Stimulated activated naive CD8-positive, alpha-beta T cell treated with anti-CD3 and anti-CD28 coated beads, Interleukin-15, Interleukin-2, amounts not matched to agents 100 U/mL and 50 U/mL, for 24 hours (primary cell): ENCODE measurements at places on chromosomes 5 and 9.

DNA sequence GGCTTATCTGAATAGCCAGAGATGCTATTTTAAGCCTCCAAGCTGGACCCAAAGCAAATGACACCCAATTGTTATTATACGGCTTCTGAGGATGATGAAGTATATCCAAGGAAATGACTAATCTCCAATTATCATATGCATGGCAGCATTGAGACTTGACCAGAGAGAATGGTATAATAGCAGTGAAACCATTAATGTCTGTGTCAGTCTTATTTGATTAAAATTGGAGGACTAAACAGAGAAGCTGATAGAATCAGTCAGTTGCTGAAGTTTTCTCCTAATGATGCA is 200.5 kb downstream of the EFNA5 start:
- no peak for DNase-seq

GRCh38 chr5:151718646-151719045 is 31.9 kb upstream of the SPARC start:
- DNase-seq: no peak

- peak; percentile 53 for DNase-seq
Observed at GRCh38 chr9:98575379-98576346, 133.1 kb downstream of the GABBR2 start.

- no peak for DNase-seq
Observed at GRCh38 chr5:2669913-2670312, 81.6 kb downstream of the IRX2 start.

- peak; percentile 11 for DNase-seq
Observed at GRCh38 chr5:59483971-59484472, 409.5 kb downstream of the PDE4D start.

- DNase-seq: no peak
Observed at GRCh38 chr9:116156621-116157314, 3.2 kb downstream of the PAPPA start.

GRCh38 chr9:91023741-91024140 is 222.1 kb downstream of the SYK start:
- no peak for DNase-seq

DNA sequence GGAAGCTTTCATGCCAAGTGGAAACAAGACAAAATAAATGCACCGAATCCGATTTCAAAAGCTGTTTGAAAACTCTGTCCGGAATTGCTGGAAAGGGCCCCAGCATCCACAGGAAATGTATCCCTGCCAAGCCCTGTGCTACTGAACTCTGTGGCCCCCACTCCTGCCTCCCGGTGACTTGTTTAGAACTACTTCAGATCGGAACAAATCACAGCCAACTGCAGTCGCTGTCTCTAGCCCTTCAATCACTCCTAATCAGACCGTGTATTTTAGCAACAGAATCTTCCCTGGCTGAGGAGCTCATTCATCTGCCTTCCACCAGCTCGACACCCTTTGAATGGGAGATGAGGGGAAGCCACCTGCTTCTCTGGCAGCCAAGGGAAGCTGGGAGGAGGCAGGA is 94.1 kb downstream of the KCNIP1 start:
- no peak for DNase-seq

GRCh38 chr5:172642926-172643871 is 2.1 kb downstream of the NEURL1B start:
- no peak for DNase-seq

DNA sequence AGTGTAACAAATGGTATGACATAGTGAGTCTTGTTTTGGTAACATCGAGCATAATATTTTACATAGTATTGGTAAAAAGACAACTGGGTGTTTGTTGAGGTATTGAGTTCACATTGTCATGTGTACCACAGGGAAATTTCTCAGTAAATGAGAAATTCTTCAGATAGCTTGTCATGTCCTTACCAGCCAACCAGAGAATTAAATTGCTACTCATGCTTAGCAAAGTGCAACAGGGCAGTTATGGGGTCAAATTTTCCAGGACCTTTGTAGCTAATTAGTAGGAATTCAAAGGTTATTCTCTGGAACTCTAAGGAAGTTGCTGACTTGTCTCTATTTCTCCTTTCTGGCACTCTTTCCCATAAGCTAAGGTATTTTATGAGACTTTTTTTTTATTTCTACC is 595.7 kb downstream of the EFNA5 start:
- no peak for DNase-seq

- DNase-seq: no peak
Observed at GRCh38 chr5:150429410-150429873, 16.7 kb upstream of the CD74 start.

DNA sequence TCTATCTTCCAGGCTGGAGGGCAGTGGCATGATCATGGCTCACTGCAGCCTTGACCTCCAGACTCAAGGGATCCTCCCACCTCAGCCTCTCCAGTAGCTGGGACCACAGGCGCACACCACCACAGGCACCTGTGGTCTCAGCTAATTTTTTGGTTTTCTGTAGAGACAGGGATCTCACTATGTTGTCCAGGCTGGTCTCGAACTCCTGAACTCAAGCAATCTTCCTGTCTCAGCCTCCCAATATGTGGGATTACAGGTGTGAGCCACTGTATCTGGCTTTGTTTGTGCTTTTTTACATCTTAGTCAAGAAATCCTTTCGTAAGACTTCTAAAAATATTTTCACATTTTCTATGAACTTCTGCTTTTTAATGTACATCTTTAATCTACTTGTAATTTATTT is 116.9 kb downstream of the DENND1A start:
- no peak for DNase-seq

- no peak for DNase-seq
Observed at GRCh38 chr5:153618867-153619266, 128.4 kb downstream of the GRIA1 start.

DNA sequence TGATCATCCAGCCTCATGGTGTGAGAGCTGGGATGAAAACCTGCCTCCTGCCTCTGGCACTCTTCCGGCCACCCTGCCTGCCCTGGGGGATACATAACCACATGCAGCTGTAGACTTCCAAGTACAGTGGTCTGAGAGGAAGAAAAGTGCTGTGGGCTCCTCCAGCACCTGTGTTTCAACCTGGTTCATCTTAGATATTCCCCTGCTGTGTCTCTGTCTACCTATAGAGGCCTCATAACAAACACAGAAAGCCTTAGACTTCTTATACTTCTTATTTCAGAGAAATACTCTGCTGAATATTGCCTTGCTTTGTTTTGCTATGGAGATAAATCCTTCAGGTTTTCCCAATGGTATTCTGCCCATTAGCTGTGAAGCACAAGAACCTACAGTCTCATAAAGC is 19.6 kb upstream of the TNFAIP8 start:
- no peak for DNase-seq

DNA sequence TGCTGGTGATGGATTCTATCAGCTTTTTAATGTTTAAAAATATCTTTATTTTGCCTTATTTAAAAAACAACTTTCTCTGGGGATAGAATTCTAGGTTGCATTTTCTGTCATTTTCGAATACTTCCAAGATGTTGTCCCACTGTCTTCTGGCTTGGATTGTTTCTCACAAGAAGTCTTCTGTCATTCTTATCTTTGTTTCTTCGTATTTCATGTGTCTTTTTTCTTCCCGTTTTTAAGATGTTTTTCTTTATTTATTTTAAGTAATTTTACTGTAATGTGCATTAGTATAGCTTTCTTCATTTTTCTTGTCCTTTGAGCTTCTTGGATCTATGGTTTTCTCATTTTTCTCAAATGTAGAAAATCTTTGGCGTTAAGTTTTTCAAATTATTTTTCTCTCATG is 19.1 kb downstream of the STX17 start:
- DNase-seq: no peak

GRCh38 chr5:139763930-139764791 is 31.4 kb upstream of the PSD2 start:
- no peak for DNase-seq

DNA sequence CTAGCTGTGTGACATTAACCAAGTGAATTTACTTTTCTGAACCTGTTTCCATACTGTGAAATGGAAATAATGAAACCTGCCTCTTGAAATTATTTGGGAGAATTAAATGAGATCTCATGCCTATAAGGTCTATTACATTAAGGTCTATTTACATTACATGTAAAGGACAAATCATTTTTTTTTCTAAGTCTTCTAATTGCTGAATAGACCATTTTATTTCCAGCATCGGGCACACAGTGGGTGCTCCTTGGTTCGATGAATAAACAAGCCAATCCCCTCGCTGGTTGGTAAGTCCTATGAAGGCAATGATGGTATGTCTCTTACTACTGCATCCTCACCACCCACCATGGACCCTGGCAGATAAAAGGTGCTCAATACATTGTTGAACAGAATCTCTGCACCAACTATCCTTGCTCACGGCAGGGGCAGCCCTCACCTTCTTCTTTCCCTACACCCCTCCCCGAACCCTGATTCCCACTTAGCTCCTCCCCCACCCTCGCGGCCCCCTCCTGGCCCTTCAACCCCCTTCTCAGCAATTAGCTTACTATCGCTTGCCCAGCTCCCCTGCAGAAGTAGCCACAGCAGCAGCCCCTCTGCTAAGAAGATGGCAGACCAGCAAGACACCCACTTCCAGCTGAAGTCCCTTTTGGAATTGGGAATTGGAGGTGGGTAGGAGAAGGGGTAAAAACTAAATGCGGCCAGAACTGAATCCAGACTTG is 3.0 kb downstream of the PCDH1 start:
- DNase-seq: no peak

GRCh38 chr9:7229571-7229970 is 471.8 kb downstream of the KDM4C start:
- no peak for DNase-seq

- peak; percentile 75 for DNase-seq
Observed at GRCh38 chr9:123548741-123549545, 192.9 kb downstream of the CRB2 start.

DNA sequence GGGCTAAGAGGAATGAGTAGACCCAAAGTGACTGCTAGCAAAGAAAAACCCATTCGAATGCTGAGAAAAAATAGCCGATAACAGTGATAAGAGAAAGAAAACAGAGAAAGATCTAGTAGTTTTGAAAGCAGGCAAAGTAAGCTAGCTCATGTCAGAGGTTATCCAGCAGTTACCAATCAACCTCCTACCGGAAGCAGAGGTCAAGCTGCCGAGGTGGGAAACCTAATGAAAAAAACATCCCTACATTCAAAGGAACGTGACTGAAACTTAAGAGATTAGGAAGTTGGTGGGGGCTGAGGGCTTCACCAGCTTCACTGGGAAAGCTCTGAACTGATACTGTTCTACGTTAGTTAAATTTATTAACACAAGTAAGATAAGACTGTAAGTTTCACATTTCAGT is 32.6 kb downstream of the SSBP2 start:
- DNase-seq: no peak

DNA sequence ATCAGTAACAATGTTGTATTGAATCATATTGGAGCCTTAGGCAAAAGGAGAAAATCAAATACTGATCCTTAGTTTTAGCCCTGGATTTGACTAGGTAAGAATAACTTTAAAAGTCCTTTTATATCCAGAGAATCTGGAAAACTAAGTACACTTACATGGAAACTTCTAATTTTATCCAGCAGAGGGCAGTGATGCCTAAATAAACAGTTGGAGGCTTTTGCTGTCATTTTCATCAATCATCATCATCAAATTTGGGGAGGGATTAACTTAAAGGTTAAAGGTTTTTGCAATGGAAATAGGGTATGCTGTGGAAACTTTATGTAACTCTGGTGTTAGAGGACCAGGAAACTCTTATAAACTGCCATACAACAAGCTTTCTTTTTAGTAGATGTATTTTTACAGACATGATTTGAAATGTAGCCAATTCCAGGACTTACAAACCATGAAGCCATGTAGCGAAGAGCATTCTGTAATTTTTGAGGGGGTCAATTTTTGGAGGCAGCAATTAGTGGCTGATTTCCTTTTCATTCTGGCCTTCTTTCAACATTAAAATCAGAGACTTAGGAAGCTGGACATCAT is 112.7 kb downstream of the OSTF1 start:
- DNase-seq: no peak

DNA sequence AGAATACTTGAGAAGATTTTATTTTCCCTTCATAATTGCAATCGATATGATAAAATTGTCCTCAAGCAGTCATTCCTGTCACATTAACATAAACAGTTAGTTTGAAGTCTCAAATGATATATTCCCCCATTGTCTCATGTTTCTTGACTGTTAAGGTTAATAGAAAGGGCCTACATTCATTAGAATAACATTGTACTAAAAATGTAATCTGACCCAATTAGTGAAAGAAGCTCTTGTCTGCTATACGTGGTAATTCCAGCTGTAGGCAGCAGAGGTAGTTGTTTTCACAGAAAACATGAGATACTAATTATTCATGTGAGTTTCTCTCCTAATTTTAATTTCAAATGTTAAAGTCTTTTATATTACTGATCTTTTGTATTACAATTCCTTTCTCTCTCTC is 25.9 kb upstream of the AP3B1 start:
- no peak for DNase-seq

DNA sequence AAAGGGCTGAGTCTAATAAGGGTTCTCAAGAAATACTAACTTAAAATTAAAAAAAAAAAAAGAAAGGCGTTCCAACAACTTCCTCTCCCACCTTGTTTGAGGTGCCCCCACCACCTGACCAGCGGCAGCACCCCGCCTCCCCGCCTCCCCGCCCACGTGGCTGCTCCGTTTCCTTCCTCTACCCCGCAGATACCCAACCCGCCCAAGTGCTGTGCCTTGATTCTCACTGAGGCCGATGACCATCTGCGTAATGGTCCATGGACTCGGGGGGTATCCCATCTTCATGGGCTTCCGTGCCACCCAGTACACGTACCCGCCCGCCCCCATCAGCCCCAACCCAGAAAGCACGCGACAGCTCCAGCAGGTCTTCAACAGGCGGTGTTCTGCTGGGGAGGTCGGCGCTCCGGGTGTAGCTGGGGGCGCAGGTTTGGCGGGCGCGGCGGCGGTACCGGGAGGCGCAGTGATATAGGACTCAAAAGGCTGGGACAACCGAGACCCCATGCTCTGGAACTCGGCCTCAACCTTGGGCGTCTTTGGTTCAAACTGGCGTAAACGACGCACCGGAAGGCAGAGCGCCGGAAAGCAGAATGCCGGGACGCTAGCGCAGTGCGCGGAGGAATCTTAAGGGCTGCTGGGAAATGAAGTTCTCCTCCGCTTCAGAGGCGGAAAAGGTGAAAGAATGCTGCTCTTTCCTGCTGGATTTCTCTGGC is at the start of gene DMAC1:
TSS of gene DMAC1 (minus strand) at position 545 of the 710 bp plus-strand sequence. CDS start at position 501, 44 bp downstream.
- peak; percentile 77 for DNase-seq

- no peak for DNase-seq
Observed at GRCh38 chr9:112145886-112146285, 29.2 kb downstream of the SUSD1 start.
